Fibroblast of skin of scalp (primary cell): ENCODE measurements at places on chromosomes 6 and 20.

GRCh38 chr6:125107896-125108295 lies 45.7 kb upstream of the TPD52L1 start:
- DNase-seq, result no peak

GRCh38 chr6:41170547-41171160 lies 7.7 kb upstream of the TREM2 start:
- no peak for DNase-seq

GRCh38 chr6:72675396-72675795 lies 53.5 kb downstream of the KCNQ5 start:
- peak; percentile 15 for DNase-seq

DNA sequence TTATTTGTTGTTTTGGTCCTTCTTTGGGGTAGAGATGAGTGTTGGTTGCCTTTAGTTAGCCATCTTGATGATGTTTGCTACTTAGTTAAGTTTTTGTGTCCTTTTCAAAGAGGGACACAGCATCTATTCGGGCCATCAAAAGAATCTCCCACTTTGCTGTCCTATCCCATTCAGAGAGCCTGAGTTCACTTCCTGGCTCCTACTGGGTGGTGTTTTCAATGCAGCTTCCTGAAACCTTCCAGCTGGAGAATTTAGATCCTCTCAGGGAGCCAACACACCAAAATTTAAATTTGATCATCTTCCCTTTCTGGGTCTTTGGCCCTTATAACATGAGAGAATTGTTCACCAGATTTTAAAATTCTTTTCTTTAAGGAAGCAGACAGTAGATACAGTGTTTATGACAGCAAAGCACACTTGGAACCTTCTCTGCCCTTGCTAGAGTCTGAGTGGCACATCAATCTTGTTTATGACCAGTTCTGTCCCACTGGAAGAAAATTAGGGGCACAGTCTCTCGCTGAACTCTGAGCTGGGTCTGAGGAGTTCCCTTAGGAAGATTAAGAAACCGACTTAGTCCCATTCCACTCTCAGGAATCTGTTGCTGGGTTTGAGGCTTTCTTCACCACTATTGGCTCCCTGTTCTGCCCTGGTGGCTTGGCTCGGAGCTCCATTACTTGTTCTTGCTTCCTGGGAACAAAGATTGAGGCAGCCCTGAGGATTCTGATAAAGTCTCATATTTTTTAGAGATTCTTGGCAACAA lies 115.5 kb downstream of the CCDC170 start:
- no peak for DNase-seq

GRCh38 chr20:23436681-23437080 lies 2.8 kb upstream of the CSTL1 start:
- DNase-seq, result no peak

DNA sequence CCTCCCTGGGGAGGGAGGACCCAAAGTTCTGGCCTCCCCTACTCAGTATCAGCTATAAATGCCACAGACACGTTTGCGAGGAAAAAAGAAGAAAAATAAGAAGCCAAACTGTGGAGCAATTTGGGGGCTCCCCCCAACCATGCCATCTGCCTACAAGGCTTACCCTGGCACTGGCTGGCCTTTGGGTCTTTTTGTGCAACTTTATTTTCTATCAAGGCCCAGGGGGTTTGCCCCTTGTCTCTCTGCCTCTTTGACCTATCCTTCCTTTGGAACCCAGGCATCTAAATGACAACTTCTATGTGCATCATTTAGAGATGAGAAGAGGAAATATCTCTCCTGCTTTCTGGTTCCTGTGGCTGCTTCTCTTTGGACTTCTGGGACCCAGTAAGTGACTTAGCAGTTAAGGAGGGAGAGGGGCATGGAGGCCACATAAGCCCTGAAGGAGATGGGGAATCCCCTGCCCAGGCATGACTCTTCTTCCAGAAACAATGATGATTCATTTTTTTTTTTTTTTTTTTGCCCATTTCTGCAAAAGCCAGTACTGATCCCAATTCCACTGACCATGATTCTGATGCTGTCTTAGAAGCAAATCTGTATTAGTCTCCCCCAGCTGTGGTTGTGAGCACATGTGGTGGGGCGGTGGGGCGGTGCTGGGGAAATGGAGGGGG lies at the start of gene MUC22:
Gene MUC22, plus strand, starts transcription at position 82 of the 668 bp plus-strand sequence. Its CDS starts 233 bp downstream, at position 315.
- peak; percentile 62 for DNase-seq
